Lung microvascular endothelial cell (primary cell): ENCODE measurements at places on chromosomes 7 and 10. TPM values are rescaled to one million over a fixed set of nuclear protein-coding genes. Genes with fewer than 3 reads are reported as not detected.

- no peak for DNase-seq
Observed at GRCh38 chr7:150910996-150911422, 58.7 kb downstream of the AOC1 start.

DNA sequence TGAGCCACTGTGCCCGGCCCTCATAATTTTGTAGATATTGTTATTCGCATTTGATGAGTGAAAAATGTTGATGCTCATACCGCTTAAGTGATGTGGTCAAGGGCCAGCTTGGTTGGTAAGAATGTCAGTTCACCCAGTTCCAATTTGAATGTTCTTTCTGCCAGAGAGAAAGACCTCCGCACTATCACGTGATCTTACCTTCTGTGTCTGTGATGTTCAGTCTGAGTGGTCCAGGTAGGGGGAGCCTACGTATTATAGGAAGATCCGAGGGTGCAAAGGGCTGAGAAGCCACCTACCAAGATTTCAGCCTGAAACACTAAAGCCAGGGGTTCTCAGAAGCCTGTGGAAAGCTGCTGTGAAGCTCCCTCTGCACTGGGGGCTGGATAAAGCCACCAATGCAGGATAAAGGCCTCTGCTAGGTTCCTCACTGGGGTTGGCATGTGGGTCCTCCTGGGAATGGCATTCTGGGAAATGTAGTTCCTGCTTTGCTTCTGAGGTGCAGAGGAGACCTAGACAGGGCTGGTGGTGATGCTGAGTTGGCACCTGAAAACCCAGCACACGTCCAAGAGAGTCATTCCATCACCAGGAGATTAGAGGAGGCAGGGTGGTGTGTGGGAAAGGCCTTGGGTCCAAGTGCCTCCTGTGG is 64.7 kb upstream of the AOAH start:
- no peak for DNase-seq

DNA sequence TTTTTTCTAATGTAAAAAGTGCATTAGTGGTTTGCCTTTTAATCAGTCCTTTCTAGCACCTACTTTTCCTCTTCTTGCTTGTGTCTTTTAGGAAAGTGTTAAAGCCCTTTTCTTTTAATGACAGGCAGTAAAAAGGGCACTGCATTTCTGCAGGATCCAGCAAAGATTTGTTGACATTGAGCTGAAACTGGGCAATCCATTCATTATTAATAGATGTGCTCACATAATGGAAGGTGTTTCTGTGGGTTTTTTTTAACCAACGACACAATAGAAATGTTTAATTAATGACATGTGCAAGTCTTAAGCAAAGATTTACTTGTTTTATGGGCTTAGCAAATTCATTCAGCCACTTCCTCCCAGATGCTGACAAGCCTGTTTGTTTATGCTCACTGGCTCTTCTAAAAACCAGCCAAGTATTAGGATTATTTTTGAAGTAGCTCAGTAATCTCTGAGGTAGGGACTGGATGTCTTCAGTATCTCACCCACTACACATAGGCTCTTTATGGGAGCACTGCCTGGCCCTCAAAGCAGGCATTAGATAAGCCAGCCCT is 1201.1 kb downstream of the SORCS1 start:
- no peak for DNase-seq

DNA sequence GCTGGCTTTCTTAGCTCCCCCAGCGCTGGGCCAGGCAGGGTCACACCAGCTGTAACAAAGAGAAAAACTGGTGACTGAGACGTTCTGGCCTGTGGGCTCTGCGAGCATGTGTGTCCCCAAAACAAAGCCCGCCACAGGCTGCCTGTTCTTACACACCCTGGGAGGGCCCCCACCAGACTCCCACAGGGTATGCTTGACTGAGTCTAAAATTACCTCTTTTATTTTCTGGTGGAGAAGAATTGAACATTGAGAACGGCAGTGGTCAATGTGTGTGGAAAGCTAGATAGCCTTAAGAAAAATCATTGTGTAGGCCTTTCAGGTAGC is 808 bp downstream of the C10orf71 start:
- DNase-seq = no peak

- DNase-seq = no peak
Observed at GRCh38 chr7:36165059-36165458, 12.0 kb downstream of the EEPD1 start.

Gene PLCE1
- total RNA-seq = 0.44 and 2.8 TPM in 2 replicates

- no peak for DNase-seq
Observed at GRCh38 chr10:50260791-50261281, 9.5 kb upstream of the ASAH2 start.
